ENCODE measurements at places on chromosomes 11 and 22.

- no peak for DNase-seq
Measured at GRCh38 chr11:20010156-20010850, 150.0 kb downstream of the DBX1 start.

DNA sequence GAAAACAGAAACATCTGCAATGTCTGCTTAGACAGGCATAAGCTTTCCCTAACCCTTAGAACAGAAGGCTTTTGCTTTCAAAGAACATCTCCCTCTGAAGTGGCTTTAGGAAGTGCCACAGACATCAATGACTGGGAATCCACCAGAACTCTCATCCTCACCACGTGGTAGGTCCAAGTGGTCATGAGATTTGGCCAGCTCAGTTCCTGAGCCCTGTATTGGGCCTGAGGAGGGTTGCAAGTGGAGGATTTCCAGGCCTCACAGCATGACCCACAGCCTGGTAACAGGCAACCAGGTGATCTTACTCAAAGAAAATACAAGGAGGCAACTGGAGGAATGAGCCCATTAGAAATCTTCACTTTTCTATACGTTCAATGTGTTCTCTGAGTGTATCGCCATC, 1.6 kb downstream of the CASP1 start:
- no peak for DNase-seq

GRCh38 chr22:25621986-25622385, 57.5 kb downstream of the GRK3 start:
- no peak for DNase-seq

GRCh38 chr22:36387709-36387958, 133 bp downstream of the MYH9 start:
- DNase-seq = no peak

DNA sequence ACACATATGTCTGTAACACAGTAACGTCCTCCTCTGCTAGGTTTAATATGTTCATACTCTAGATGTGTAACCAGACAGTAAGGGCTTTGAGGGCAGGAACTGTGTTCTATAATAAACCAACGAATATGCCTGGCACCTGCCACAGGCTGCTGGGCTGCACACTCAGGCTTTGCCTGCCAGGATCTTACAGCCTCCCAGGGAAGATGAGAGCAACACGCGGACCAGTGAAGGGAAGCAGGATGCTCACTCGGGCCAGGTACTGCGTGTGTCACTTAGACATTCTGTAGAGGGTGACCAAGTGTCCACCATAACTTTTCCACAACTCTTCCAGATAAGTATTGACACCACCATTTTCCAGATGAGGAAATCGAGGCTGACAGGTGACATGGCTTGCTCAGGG, 21.7 kb upstream of the BAIAP2L2 start:
- no peak for DNase-seq

- no peak for DNase-seq
Measured at GRCh38 chr11:134628426-134628825, 216.4 kb upstream of the B3GAT1 start.

GRCh38 chr11:118663902-118664301, 15.5 kb downstream of the TREH start:
- DNase-seq = no peak

- no peak for DNase-seq
Measured at GRCh38 chr11:112902361-112903011, 58.7 kb upstream of the NCAM1 start.

DNA sequence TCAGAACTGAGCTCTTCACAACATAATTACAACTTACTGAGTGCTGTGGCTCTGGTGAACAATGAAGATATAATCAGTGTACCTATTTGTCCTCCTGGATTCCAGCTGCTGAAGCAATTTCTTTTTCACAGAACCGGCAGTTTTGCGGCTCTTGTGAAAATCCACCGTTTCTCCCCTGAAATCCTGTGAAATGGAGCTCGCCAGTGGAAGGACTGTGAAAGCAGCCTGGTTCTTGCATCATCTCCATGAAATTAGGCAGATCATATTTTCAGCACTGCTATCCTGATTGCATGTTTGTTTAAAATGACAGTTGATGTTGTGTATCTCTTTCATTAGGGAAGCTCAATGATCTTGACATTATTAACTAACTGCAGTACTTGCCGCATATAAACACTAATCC, 120.2 kb upstream of the SNX19 start:
- DNase-seq = no peak

GRCh38 chr11:131688048-131688693, 317.8 kb downstream of the NTM start:
- peak; percentile 76 for DNase-seq

DNA sequence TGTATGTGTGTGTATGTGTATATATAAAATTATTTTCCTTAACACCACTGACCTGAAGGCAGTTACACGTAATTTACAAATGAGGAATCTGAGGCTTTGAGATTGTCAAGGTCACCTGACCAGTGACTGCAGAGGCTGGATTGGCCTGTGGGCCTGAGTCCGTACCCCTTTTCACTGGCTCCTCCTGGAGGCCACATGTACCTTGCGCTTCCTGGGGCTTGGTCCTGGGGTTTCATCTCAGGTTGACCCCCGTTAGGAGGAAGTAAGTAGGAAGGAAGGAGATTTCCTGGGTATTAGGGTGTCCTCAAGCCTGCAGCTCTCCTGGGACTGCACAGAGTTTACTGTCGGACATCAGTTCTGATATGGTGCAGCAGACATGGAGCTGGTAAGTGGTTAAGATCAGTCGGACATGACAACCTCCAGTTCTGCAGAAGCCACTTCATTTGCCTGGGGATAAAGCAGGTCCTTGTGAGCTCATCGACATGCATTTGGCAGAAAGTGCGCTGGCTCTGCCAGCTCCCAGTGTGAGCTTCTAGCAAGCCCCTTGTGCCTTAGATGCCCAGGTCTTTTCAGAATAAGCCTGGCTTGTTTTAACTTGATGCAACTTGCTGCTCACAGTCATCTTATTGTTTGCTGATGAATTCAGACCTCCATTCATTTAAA, 36.6 kb downstream of the ST3GAL4 start:
- no peak for DNase-seq

DNA sequence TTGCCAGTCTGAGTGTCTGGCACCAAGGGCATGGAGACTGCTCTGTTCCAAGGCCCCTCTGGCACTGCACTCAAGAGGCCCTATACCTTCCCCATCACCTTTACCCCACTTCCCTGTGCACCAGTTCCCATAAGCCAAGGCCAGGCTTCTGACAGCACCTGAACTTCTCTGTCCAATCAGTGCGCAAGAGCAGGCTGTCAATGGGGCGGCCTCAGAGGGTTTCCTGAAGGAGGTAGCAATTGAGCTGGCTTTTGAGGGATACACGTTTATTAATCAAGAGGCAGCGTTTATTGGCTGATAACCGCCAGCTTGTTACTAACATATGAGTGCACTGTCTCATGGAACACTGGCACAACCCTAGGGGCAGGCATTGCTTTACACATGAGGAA, 2.1 kb downstream of the SH3BP1 start:
- no peak for DNase-seq

GRCh38 chr11:120794748-120795147, 229.2 kb upstream of the TBCEL start:
- no peak for DNase-seq

GRCh38 chr22:44683881-44684280, 18.1 kb upstream of the PRR5 start:
- no peak for DNase-seq

GRCh38 chr22:27990879-27991278, 71.8 kb upstream of the PITPNB start:
- DNase-seq = peak; percentile 98

- no peak for DNase-seq
Measured at GRCh38 chr11:98099371-98099770, 921.4 kb upstream of the CNTN5 start.

DNA sequence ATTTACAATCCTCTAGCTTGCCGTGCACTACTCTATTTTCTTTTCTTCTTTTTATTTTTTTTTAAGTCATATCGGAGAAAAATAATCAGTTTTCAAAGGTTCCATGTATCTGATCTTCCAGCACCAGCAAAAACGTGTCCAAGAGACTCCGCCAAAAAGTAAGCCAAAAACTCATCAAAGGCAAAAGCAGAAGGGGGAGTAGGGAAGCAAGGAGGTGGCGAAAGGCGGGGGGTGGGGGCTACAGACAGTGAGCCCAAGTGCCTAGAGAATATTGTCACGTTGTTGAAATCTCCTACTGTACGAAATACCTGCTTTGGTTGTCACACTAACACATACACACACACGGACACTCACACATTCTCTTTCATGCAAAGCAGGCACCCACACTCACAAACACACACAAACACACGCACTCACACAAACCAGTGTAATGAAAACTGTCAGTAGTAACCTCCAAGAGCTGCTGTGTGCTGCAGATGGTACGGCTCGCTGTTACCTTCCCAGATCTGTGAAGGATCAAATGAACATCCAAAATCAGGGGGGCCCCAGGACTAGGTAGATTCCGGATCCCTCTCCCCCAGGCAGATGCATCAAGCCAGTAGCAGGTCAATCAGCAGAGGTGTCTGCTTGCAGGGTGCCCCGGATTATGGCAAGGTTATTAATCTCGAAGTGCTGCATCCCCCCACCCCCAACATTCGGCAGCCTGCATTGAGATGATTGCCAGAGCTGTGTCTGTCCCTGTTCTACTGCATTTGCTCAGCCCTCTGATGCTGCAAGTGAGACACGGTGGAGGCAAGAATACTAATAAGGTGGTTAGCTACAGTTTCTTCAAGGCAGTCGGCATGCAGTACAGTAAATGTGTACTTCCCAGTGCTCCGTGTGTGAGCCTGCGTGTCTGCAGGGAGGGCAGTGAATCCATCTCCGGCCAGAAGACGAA, at the start of gene LRRC4C:
Gene LRRC4C, minus strand, starts transcription at position 188 of the 937 bp plus-strand sequence.
- DNase-seq = no peak

GRCh38 chr11:45828996-45829395, 18.3 kb upstream of the CRY2 start:
- DNase-seq = no peak

GRCh38 chr22:39471381-39472141, 14.7 kb downstream of the MGAT3 start:
- no peak for DNase-seq

DNA sequence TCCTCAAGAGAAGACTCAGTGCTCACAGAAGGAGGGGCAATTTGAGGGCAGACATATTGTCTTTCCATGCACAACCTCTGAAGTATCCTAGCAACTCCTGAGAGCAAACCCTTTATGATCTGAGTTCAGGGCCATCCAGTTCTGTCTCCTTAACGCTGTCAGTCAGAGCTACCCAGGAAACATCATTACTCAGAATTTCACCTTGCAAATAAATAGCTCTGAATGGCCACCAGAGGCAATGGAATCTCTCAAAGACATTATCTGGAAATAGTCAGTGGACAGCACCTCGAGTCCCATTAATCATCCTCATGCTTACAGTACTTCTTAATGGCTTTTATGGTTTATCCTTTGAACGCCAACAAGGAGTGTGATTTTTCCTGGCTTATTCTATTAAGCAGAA, 656.1 kb downstream of the OPCML start:
- DNase-seq = no peak

DNA sequence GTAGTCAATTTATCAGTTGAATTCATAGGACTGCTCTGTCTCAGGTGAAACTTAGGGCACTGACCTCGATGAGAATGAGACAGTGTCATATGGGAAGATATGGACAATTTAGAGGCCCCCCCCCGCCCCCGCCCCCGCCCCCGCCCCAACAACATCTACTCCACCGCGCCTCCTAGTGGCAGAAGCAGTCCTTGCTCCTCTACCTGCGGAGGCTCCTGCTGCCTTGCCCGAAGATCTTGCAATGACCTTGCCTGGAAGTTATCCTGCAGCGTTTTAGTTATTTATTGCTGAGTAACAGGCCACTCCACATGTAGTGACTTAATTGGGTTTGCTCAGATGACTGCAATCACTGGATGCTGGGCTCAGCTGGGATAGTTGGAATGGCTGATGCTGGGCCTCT, 15.2 kb downstream of the SERPINH1 start:
- peak; percentile 67 for DNase-seq

Data from HuH-7 (cell line).